Bone marrow (tissue), 2 donors: ENCODE measurements at places on chromosomes 7 and 10.

GRCh38 chr7:24227068-24227467, 56.9 kb upstream of the NPY start:
- no peak for DNase-seq

DNA sequence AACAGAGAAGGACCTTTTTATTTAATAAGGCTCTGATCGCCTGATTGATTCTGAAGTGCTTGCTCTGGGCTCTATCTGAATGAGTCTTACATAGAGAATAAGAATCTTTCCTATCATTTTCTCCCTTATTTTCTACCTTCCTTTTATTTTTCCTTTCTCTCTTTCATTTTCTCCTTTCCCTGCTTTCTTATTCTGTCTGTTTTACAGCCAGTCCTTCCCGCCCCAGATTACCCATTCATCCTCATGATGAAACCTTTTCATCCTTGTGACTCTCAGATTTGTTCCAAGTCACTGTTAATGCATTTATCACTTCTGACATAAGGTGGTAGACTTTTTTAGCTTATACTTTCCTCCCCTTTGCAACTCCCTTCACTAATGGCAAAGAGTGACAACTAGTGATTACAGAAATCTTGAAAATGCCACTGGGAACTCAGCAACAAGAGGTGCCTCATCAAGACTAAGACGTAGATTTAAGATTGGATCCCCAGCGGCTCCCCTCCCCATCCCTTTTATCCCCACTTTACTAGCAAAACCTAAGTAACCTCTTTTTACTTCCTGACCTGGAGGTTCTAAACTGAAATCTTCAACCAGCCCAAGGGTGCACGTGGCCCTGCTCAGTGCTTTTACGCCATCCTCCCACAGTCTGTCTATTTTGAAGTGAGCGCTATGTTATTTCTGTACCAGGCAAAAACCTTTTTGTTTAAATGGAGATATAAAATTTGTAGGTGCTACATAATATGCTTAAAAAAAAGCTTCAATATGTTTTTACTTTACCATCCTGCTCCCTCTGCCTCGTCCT, 179.8 kb downstream of the DYNC1I1 start:
- no peak for DNase-seq

DNA sequence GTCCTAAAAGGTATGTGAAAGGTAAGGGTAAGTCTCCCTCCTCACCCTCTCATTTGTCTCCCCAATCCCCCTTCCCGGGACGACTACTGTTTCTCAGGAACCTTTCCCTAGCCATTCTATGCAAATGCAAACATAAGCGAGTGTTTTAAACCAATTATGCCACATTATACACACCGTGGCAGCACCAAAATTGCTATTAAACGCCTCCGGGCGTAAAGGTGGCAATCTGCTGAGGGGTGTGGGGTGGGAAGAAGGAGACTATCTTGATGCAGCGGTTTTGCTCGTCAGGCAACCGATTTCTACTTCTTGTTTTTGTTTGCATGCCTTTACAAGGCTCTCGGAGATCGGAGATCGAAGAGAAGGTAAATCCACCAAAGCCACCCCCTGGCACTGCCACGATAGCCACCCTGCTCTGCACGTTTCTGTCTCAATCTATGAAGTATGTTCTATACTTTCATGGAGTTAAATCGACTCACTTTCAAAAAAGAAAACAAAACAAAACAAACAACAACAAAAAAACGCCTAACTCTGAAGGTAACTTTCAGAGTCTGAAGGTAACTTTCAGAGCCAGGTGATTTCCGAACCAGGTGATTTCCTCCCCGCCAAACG, 46.0 kb upstream of the CDK1 start:
- DNase-seq, result no peak

DNA sequence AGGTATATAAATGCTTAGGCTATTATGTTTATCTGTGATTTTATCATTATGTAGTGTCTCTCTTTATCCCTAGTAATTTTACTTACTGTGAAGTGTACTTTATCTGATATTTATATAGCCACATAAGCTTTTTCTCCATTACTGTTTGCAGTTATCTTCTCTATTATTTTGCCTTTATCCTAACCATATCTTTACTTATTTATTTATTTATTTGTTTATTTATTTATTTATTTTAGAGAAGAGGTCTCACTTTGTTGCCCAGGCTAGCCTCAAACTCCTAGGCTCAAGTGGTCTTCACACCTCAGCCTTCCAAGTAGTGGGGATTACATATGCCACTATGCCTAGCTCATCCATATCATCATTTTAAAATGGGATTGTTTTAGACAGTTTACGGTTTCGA, 331.8 kb downstream of the C7orf25 start:
- DNase-seq, result no peak

GRCh38 chr7:92448205-92448747, 994 bp downstream of the GATAD1 start:
- DNase-seq, result peak; percentile 69

GRCh38 chr10:100024748-100025147, 15.0 kb upstream of the DNMBP start:
- no peak for DNase-seq

GRCh38 chr10:102620138-102620590, 24.1 kb upstream of the TRIM8 start:
- no peak for DNase-seq

DNA sequence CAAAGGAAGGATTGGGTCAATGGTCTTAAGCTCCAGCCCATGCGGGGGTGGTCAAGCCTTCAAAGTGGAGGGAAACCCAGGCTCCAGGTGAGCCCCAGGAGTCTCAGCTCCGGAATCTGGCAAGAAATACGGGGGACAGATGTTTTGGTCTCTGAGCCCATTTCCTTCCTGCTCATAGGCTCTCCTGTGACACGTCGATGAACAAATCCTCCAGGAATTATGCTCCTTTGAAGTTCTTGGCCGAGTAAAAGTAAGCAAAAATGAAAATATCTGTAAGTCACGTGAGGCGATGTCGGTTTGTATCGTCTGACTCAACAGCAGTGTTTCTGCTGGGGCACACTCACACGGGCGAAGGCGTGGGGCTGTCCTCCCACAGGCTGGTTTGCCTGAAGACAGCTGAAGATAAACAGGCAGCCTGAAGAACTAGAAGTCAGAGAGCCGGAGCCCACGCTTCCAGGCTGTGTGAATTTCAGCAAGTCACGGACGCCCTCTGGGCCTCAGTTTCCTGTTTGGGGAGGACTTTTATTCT, 52.6 kb upstream of the SMNDC1 start:
- DNase-seq, result no peak

- DNase-seq, result no peak
Measured at GRCh38 chr10:59623133-59624121, 86.2 kb downstream of the SLC16A9 start.

- no peak for DNase-seq
Measured at GRCh38 chr10:26169466-26169865, 47.1 kb upstream of the GAD2 start.

DNA sequence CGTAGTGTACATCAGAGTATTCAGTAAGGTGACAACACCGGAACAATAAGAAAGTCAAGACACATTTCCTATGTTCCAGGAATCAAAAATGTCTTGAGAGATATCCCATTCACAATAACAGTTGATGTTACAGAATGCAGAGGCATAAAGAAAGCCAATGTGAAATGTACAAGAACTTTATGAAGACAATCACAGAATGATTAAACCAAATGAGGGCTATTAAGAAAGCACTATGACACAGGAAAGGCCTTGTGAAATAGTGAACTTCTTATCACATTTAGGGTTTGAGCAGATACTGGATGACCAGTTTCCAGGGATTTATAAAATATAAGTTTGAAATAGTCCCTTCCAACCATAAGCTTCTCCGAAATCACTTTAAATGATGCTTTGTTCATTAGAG, 52.7 kb downstream of the VWDE start:
- DNase-seq, result no peak

DNA sequence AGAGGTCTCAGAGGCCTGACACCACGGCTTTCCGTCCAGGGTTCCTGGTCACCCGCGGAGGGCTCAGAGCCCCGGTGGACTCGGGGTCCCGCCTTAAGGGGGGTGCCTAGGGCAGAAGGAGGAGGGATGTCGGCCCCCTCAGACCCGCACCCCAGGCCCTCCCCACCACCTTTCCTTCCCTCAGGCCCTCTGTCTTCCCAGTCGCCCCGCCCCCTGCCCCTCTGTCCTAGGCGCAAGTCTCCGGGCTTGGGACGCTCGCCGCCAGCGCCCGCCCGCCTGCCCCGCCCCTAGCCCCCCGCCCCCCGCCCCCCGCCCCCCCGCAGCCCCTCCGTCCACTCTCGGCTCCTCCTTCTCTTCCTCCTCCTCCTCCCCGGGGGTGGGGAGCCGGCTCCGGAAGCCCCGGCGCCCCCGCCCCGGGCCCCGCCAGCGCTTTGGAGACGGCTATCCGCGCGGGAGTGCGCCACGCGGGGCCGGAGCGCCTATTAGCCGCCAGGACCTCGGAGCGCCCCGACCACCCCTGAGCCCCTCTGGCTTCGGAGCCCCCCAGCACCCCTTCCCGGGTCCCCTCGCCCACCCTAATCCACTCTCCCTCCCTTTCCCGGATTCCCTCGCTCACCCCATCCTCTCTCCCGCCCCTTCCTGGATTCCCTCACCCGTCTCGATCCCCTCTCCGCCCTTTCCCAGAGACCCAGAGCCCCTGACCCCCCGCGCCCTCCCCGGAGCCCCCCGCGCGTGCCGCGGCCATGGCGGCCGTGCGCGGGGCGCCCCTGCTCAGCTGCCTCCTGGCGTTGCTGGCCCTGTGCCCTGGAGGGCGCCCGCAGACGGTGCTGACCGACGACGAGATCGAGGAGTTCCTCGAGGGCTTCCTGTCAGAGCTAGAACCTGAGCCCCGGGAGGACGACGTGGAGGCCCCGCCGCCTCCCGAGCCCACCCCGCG, at the start of gene AEBP1:
Gene AEBP1, plus strand, starts transcription at position 423 of the 937 bp plus-strand sequence. Its CDS starts 321 bp downstream, at position 744.
- DNase-seq, result no peak

DNA sequence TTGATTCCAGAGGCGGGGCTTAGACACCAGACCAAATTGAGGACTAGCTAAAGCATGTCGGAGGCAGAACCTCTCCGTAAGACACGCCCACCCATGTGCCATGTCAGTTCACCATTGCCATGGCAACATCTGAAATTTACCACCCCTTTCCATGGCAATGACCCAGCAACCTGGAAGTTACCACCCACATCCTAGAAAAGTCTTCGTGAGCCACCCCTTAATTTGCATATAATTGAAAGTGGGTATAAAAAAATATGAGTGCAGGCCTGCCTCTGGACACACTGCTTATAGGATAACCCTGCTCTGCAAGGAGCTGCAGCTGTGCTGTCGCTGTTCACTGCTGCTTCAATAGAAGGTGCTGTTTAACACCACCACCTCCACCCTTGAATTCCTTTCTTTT, 28.0 kb downstream of the TMEM270 start:
- DNase-seq, result no peak

- no peak for DNase-seq
Measured at GRCh38 chr7:106418094-106418493, 133.3 kb upstream of the NAMPT start.

DNA sequence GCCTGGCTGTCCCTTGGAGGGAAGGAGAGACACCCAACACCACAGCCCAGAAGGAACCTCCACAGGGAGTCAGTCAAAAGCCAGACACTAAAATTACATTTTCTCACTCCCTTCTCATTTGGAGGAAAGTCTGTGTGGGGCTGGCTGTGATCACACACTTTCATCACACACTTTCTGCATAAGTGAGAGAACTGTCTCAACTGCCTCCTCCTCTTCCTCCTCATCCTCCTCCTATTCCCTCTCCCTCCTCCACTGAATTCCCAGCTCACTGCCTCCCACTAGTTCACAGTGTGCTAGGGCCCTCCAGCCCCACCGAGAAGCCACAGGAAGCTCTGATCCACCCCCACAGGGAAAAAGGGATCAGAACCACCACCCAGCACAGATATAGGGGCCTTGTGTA, 91.6 kb downstream of the KCNMA1 start:
- no peak for DNase-seq

GRCh38 chr7:33516568-33516967, 387.2 kb downstream of the BBS9 start:
- no peak for DNase-seq

GRCh38 chr10:132470410-132471124, 67.0 kb upstream of the INPP5A start:
- no peak for DNase-seq

GRCh38 chr7:92751902-92752901, 84.2 kb downstream of the CDK6 start:
- peak; percentile 17 for DNase-seq

GRCh38 chr10:78045237-78045636, 11.6 kb downstream of the RPS24 start:
- DNase-seq, result no peak

- DNase-seq, result no peak
Measured at GRCh38 chr10:17671307-17671706, 27.4 kb downstream of the STAM start.

DNA sequence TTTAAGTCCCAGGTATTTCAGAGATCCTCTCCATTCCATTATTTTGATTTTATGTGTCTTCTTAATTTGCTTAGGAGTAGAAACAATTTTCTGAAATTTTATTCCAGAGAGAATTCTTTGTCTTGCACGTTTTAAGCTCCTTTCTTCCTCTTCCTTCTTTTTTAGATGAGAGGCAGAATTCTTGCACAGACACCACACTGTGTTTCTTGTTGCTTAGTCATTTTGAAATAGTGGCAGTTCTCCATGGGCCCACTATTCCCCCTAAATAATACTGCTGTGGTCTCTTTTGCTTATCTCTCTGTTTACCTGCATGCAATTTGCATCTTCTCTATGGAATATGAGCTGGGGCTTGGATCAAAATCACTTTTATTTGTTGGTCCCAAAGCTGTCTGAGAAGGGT, 54.3 kb upstream of the WAC start:
- DNase-seq, result no peak

DNA sequence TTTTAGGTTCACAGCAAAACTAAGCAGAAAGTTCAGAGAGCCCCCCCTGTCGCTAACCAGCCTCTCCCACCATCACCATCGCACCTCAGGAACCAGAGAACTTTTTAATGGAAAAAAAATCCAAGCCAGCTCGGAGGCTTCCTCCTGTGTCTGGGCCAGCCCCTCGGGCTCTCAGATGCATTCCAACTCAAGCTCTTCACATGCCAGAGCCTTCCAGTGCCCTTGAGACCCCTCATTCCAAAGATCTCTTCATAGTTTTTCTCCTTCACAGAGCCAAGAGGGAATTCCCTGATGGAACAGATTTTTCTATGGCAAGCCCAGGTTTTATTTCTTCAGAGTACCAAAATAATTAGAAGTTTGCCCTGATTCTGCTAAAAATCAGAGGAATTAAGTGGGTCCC, 153.4 kb upstream of the LANCL2 start:
- no peak for DNase-seq

DNA sequence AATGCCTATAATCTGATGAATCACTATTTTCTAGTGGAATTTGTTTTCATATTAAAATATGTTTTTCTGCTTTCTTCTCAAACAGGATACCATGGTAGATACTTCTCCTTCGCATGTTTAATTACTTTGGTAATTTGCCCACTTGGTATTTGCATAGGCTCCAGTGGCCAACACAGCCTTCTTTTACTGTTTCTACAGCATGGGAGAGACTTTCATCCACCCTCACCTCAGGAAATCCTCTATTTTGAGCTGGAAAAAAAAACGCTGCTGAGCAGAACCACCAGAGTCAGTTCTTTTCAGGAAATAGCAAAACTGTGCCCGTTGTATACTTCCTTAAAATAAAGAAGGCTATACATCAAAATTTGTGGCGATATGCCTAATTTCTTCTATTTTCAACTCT, 213.3 kb downstream of the MDFIC start:
- DNase-seq, result peak; percentile 30

GRCh38 chr10:49280001-49280408, 19.0 kb upstream of the C10orf71 start:
- peak; percentile 90 for DNase-seq
